ENCODE measurements at places on chromosomes 4 and X.

DNA sequence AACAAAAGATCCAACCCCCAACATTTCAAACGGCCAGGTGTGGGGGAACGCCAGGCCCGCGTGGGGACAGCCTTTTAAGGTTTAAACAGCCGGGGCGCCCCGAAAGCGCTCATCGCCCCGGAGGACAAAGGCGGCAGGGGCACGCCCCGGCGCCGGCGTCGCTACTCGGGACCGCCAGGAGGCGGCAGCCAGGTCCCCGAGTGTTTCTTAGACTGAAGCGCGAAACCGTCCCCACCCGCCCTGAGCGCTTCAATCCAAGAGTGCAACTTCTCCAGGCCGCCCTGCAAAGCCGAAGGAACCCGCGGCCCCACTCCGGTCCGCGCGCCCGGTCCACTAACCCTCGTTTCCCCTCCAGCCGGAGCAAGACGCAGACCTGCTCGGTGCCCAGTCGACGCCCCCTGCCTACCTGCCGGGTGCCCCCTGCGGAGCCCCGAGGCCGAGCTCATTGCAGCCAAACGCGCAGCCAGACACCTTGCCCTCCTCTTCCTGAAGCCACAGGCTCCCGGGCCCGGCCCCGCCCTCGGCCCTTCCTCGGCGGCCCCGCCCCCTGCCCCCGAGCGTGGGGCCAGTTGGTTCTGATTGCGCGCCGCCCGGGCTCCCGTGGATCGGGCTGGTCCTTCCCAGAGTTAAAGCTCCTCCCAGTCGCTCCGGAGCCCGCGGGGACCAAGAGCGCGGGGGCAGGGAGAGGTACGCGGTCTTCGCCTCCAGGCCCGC, at the start of gene CASP6:
Gene CASP6 (minus strand): TSS at position 496 of the 714 bp plus-strand sequence. CDS start 50 bp downstream, at position 446.
- peak; percentile 21 for DNase-seq

DNA sequence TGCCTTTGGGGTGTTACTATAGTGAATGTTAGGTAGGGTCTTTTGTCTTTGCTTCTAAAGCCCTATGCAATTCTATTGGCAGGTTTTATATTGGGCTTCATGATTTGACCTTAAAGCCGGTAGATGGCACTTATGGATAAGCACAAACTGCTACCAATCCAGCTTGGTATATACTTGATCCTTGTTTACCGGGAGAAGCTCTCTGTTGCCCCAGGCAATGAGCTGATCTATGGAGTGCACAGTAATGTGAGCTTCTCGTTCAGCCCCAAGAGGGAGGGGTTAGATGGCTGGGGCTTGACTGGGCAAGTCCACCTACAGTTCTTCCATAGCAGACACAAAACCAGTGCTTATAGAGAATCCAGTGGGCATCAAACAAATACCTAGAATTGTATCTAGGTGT, 287.2 kb upstream of the CT83 start:
- no peak for DNase-seq

- no peak for DNase-seq
Observed at GRCh38 chrX:39816871-39817731, 280.7 kb downstream of the BCOR start.

DNA sequence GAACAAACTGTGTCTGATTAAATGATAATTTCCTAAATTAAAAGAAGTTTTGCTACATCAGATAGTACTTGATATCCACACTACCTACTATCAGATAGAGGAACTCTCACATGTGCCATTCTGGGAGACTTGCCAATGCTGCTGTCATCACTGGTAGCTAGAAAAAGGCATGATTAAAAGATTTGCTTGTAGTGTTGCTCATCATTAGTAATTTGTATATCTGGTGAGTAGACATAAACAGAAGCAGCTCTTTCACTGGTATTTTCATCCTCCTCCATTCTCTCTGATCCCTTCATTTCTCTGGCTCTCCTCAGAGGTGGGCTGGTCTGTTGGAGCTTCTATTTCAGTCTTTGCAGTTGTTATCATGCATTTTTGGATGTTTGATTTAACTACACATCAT, 56.0 kb downstream of the SPRY1 start:
- peak; percentile 86 for DNase-seq

DNA sequence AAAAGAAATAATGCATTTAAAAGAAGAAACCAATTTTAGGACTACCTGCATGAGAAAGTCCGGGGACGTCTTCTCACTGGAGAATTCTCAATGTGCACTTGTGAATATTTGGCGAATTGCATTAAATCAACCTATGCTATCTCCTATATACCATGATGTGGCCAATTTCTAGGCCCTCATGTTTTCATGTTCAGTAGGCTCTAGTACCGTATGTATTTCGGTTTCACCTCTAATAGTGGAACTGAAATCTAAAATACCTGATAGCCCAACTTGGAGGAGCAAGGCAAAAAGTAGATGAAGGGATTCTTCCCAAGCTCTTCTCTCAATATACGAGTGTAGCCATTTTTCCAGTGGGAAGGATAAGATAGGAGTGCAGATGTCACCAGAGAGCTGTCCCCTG, 11.4 kb upstream of the FGF2 start:
- DNase-seq: no peak

- DNase-seq: no peak
Observed at GRCh38 chrX:44314808-44315207, 28.7 kb downstream of the EFHC2 start.

GRCh38 chr4:130563185-130563888, 1467.4 kb downstream of the C4orf33 start:
- DNase-seq: peak; percentile 51

GRCh38 chr4:106277140-106277675, 38.8 kb downstream of the TBCK start:
- DNase-seq: no peak

DNA sequence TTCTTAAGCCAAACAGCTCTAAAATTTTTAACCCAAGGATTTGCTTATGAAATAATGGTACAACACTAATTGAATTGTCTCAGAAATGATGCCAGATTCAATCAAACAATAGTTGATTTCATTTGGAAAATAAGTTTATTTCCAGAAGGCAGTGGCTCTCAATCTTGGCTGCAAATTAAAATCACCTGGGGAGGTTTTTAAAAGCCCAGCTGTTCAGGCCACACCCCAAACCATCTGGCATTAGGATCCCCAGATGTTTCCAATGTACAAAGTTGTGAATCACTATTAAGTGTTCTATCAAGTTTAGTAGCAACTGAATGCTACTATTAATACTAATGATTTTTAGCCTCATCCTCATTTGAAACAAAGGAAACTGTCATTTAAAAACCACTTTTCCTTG, 22.2 kb downstream of the TMEM184C start:
- DNase-seq: no peak

- DNase-seq: no peak
Observed at GRCh38 chr4:100269446-100269845, 79.2 kb upstream of the DDIT4L start.

- DNase-seq: no peak
Observed at GRCh38 chrX:70998411-70999027, 67.6 kb upstream of the SLC7A3 start.

GRCh38 chrX:98501426-98501825, 1617.7 kb downstream of the RPA4 start:
- no peak for DNase-seq

- DNase-seq: no peak
Observed at GRCh38 chr4:9944431-9945425, 76.6 kb downstream of the SLC2A9 start.

DNA sequence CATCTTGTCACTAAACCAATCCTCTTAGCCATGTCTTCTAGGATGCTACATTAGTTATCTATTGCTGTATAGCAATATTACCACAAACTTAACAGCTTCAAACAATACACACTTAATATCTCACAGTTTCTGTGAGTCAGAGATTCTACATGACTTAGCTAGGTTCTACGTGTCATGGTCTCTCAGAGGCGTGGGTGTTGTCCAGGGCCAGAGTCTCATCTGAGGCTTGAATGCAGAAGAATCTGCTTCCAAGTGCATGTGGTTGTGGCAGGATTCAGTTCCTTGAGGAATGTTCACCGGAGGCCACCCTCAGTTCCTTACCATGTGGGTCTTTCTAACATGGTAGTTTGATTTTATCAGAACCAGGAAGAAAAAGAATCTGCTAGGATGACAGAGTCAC, 26.4 kb downstream of the PPP1R2C start:
- DNase-seq: no peak

- DNase-seq: peak; percentile 69
Observed at GRCh38 chr4:40316782-40317635, 18.1 kb upstream of the CHRNA9 start.

DNA sequence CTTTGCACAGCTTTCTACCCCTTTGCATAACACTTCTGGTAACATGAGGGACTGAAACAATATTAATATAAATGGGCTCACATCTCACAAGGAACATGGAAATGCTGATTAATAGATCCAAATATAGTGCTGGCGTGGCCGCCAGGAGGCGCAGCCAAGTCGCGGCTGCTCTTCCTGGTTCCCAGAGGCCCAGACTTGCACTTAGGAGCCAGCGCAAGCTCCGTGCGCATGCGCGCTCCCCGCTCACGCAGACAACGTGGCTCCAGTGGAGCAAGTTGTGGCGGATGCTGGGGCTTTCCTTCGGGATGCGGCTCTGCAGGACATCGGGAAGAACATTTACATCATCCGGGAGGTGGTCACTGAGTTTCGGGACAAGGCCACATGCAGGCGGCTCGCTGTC, 318.3 kb upstream of the SLC7A11 start:
- DNase-seq: no peak

DNA sequence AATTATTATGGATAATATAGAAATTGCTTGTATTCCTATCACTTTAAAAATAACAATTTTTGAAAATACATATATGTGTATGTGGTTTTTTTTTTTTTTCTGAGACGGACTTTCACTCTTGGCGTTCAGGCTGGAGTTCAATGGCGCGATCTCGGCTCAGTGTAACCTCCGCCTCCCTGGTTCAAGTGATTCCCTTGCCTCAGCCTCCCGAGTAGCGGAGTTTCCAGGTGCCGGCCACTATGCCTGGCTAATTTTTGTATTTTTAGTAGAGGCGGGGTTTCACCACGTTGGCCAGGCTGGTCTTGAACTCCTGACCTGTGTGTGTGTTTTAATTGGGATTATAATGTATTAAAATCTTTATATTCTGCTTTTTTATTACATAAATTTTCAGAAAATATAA, 97.9 kb upstream of the NUDT6 start:
- no peak for DNase-seq

DNA sequence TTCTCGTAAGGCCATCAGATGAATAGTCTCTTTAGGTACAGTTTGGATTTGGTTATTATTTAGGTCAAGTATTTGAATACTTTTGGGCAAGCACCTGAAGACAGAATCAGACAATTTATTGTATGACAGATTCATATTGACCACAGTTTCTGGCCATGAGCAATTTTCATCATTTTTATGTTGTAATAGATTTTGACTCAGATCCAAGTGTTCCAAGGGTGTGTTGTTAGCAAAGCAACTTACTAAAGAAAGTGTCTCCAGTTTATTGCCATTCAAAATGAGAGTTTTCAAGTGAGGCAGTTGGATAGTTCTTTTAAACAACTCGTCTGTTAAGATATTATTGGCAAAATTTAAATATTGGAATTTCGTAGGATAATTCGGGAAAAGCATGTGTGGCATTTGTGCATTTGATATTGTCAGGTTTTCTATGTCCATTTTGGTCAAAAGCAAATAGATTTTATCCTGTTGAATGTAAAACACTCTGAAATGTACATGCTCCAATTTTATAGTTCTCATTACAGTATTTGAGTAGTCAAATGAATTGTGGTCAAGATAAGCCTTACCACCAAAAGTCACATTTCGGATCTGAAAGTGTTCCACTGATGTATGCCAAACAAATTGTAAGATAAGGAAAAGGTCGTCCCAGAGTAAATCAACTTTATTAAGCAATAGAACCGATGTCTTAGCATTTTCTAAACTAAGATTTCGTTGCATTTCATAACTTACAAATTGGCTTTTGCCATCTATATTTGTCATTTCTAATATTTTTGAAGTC, 8.4 kb downstream of the TLR10 start:
- DNase-seq: no peak

DNA sequence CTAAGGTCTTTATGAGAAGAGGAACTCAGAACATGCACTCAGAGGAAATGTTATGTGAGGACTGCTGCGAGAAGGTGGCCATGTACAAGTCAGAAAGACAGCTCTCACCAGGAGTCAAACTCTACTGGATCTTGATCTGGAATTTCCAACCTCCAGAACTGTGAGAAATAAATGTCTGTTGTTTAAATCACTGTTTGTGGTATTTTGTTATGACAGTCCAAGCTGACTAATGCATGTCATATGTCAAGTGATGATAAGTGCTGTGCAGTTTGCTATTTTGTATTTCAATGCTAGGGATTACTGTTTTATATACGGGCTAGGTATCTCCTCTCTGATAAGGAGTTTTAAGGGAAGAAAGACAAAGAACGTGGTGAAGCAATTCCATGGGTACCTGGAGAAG, 162.3 kb downstream of the CPEB2 start:
- DNase-seq: no peak

DNA sequence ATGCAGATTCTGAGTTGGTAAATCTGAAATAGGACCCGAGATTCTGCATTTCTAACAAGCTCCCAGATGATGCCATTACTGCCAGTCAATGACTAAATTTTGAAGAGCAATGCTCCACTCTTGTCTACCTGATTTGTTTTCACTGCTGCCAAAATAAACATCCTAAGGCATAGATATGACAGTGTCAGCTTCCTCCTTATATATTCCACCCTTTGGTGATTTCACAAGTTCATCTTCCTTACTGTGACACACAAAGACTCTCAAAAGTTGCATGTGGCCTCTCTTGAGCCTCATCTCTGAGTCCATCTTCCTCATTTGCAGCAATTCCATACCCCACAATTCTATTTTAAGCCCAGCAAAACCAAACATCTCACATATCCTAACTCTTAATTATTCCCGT, 110.9 kb downstream of the FBXW7 start:
- DNase-seq: no peak

DNA sequence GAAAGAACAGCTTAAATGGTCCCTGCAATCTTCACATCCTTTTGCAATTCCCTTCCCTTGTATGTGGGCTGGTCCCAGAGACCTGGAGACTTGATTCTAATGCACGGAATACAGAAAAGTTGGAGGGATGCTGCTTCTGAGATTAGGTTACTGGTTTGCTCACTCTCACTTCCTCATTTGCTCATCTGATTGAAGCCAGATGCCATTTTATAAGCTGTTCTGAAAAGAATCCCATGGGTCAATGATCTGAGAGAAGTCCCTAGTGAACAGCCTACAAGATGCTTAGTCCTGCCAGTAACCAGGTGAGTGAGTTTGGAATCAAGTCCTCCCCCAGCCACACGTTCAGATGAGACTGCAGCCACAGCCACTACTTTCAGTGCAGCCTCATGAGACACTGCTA, 35.9 kb downstream of the MAGEA1 start:
- no peak for DNase-seq

- DNase-seq: no peak
Observed at GRCh38 chr4:115769396-115769795, 656.0 kb upstream of the NDST4 start.

GRCh38 chr4:144689125-144689524, 43.2 kb downstream of the HHIP start:
- no peak for DNase-seq

GRCh38 chrX:17519358-17519757, 144.4 kb downstream of the NHS start:
- no peak for DNase-seq

Data from AG04450 (cell line).